ENCODE measurements at places on chromosomes 6 and 20.

DNA sequence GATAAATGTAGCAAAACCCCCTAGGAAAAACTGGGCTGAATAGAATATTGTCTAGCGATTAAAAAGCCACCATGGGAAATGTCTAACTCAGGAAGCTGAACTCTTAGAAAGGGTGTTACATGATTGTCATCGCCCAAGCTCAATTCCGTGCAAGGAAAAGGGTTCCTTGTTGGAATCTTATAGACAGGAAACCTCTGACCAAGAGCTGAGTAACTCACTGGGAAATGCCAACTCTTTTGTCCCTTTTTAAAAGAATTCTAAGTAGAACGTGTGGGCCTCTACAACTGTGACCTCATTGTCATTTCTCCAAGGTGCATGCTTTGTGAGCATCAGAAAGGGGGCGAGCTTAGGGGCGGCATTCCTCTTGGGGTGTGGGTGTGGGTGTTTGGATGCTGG, 88.1 kb downstream of the SYNJ2 start:
- no peak for DNase-seq

- DNase-seq: no peak
Measured at GRCh38 chr20:56776345-56776744, 147.2 kb downstream of the TFAP2C start.

DNA sequence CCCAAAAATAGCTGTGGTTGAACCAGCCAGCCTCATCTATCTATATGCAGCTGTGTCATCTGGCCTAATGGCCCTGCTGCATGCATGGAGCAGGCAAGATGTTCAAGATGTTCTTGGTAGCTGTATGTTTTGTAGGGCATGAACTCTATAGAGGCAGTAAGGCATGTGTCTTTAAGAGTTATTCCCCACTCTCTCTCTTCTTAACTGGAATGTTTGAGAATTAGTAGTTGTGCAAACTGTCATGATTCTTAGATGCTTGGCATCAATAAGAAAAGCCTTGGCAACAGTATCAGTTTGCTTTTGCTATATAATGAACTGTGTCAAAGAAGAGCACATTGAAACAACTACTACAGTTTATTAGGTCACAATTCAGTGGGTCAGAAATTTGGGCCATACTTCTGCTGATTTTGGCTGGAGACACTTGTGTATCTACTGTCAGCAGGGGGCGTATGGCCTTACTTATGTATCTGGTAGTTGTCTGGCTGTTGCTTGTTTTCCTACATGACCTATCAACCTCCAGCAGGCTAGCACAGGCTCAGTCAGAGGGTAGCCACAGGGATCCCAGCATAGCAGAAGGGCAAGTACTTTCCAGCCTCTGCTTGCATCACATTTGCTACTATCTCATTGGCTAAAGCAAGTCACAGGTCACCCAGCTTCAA, 56.1 kb upstream of the LAMP5 start:
- DNase-seq: no peak

DNA sequence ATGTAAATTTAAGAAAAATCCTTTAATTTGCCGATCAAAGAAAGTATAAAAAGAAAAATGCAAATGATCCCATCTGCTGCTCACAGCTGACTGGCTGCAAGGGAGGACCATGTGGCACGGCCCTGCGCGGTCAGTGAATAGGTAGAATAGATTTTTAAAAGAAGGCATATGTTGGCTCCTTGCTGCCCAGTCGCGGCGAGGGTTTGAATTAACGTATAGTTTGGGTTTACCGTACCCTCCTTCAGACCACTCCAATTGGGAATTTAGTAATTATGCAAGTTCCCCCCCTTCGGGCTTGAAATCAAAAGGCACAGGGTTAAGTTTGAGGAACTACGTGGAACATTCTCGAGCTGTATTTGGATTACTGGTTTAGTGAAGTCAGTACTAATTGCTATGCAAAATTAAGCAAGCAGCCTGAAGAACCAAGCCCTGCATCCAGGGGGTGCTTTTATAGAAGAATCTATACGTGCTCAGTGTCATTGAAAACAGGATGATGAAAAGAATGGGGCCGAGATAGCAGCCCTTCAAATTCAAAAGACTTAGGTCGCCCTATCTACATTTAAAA, 1.1 kb upstream of the BEND3 start:
- peak; percentile 52 for DNase-seq

GRCh38 chr6:11804135-11804534, 25.5 kb upstream of the ADTRP start:
- no peak for DNase-seq

GRCh38 chr6:160297310-160297709, 38.7 kb upstream of the SLC22A2 start:
- DNase-seq: no peak

DNA sequence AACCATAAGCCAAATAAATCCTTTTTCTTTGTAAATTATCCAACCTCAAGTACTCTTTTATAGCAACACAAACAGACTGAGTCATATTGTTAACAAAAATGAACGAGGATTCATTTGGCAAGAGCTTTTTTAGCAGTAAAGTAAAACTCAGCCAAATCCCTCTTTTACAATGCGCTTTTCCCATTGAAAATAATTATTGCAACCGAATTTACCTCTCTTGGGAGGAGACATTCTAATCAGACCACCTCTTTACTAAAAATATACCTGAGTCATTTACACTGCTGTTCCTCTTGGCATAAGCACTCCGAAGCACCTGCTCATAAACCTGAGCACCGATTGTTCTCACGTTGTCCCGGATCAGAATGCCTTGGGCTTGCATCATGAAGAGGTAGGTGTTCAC, 57.4 kb downstream of the B4GALT5 start:
- DNase-seq: no peak

- DNase-seq: peak; percentile 36
Measured at GRCh38 chr6:18155864-18156421, 721 bp downstream of the KDM1B start.

DNA sequence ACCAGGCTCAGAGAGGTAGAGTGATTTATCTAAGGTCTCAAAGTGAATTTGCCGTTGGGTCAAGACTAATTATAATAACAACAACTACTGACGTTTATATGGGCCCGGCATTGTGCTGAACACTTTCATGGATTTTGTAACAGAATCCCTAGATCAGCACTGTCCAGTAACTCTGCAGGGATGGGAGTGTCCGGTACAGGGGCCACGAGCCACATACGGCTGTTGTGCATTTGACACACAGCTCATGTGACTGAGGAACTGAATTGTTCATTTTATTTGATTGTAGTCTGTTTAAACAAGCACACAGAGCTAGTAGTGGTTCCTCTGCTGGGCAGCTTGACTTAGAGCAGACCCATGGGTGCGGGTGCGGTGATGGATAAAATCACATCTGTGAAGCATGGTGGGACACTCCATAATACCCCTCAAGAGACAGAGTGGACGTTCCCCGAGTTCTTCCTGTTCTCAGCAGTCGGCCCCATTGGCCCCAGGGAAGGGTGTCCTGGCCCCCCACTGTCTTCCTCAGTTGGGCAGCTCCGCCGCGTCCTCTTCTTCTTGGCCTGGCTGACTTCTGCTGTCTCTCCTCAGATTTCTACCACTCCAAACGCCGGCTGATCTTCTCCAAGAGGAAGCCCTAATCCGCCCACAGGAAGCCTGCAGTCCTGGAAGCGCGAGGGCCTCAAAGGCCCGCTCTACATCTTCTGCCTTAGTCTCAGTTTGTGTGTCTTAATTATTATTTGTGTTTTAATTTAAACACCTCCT, 6.8 kb downstream of the CDKN1A start:
- no peak for DNase-seq

DNA sequence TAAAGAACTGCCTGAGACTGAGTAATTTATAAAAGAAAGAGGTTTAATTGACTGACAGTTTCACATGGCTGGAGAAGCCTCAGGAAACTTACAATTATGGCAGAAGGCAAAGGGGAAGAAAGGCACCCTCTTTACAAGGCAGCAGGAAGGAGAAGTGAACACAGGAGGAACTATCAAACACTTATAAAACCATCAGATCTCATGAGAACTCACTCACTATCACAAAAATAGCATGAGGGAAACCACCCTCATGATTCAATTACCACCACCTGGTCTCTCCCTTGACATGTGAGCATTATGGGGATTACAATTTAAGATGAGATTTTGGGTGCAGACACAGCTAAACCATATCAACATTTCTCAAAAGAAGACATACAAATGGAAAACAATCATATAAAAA, 266.3 kb downstream of the EPM2A start:
- no peak for DNase-seq

DNA sequence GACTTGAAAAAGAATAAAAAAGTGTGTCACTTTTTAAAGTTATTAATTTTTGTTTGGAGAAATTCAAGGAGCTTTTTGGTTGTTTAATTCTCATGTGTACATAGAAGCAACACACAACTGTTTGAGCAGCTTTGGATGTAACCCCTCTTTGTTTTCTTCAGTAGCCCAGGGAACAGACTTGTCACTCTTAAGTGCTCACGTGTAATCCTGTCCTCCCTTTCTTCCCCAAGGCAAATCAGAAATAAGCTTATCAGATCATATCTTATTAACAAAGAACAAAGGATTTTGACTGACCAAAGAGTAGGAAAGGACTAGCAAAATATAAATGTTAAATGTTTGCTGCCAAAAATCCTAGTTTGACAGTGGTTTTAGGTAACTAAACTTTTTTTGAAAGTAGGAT, 7.3 kb upstream of the FLRT3 start:
- DNase-seq: no peak

- no peak for DNase-seq
Measured at GRCh38 chr20:24770628-24771541, 178.2 kb upstream of the CST7 start.

- DNase-seq: no peak
Measured at GRCh38 chr6:75379536-75379935, 94.9 kb upstream of the TMEM30A start.

DNA sequence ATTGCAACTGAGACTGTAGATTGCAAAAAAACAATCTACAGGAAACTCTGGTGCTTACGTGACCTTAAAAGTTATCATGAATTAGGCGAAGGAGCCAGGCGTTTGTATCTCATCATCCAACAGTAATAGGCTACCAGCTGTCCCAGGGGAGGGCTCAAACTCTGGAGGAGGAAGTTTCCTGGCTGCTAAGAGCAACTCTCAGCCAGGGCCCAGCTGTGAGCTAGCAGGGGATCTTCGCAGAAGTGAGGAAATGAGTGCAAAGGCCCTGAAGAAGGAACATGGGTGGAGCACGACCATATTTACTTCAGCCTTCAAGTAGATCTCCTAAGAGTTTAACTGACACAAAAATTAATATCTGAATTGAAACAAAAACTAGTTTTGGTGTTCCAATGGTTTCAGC, 686.9 kb upstream of the MAP3K7 start:
- DNase-seq: no peak

GRCh38 chr6:131897621-131898020, 53.6 kb downstream of the CCN2 start:
- DNase-seq: no peak

- no peak for DNase-seq
Measured at GRCh38 chr20:12305188-12305950, 387.7 kb downstream of the BTBD3 start.

DNA sequence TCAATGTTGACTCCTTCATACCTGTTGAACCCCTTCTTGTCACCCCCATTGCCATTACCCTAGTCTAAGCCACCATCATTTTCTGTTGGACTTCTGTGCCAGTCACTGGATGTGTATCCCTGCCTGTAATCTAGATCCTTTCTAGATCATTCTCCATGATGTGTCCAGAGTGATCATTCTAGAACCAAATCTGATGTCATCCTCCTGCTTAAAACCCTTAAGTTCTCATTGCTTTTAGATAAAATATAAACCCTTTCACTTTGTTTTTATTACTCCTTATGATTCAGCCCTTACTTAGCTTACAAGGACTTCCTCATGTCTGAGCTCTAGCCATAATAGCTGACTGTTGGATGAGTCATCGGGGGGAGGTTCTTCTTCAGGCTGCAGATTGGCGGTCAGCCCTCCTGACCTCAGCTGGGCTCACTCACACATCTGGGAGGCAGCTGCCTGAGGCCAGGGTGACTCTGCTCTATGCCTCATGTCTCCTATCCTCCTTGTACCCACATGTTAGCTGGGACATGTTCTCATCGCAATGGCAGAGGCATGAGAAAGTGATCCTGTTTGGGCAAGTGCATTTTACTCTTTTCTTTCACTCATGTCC, 287.6 kb downstream of the ESR1 start:
- DNase-seq: no peak

DNA sequence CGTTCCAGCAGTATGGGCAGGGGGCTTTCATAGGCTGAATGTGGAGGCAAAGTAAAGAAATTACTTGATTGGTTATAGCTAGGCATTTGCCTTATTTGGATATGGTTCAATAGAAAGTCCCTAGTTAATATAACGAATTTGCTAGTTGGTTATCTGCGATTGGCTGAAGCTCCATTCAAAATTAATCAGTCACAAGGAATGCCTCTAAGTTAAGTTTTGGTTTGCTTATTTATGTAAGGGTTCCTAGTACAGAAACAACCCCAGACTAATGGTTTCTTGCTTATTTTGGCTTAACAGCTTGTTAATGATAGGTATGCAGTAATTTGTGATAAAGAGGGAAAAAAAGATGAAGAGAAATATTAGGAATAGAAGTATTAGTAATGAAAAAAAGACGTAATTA, 87.5 kb downstream of the JAG1 start:
- DNase-seq: no peak

- no peak for DNase-seq
Measured at GRCh38 chr20:11727708-11728107, 190.0 kb upstream of the BTBD3 start.

GRCh38 chr6:152651986-152652385, 14.8 kb upstream of the SYNE1 start:
- DNase-seq: no peak

DNA sequence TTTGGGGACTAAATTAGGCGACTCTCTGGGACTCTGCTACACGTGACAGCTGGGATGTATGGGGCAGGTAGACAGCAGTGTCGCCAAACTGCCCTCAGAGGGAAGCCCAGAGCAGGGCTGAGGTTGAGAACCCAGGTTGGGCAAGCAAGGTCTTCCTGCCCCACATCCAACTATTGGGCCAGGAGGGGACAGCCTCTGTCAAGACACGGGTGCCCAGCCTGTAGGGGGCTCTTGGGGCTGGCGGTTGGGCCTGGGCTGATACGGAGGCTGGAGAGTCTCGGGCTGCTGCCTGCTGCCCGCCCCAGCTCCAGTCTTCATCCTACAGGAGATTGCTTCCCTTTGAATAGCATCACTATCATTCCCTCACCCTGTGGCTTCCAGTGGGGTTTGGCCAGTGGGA, 33.3 kb downstream of the CPNE5 start:
- no peak for DNase-seq

- DNase-seq: no peak
Measured at GRCh38 chr20:1700990-1701389, 43.4 kb upstream of the SIRPG start.

DNA sequence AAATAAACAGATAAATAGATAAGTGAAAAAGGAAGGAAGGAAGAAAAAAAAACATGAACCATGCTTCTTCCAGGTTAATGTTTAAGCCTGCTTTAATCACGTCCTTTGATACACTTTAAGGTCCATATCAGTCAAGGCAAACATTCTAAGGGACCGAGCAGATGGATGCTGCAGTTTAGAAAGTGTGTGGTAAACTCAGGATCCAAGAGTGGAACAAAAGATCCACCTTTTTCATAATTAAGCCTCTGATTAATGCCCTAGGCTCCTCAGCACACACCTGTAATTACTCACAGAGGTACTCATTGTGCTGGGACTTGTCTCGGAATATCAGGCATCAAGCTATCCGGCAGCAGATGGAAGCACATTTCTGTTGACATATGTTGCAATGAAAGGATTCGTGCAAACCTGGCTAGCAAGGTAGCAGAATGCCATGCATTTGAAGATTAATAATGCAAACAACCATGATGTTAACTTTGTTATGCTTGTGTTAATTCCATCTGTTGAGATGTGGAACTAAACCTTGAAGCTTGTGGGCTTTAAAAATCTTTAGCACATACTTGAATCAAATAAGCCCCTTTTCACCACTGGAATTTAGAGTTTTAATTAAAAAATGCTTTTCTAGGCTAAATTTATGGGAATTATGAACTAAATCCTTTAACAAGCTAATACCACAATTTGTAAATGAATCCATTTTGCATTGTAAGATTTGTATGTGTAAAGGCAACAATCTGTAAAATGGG, 163.7 kb downstream of the RALGAPA2 start:
- no peak for DNase-seq
